ENCODE measurements at places on chromosomes 13 and 19. TPM values are rescaled to one million over a fixed set of nuclear protein-coding genes. Genes with fewer than 3 reads are reported as not detected.

ZNF610 gene
- 3.3 TPM for total RNA-seq

RASIP1 gene
- not detected for total RNA-seq

FCGBP gene
- total RNA-seq = 0.33 TPM

LRRC4B gene
- 33.4 TPM for total RNA-seq

ALOX5AP gene
- 0.93 TPM for total RNA-seq

MAG gene
- not detected for total RNA-seq

RFX1 gene
- total RNA-seq = 3.3 TPM

ZNF486 gene
- 0.40 TPM for total RNA-seq

GDF15 gene
- 34.1 TPM for total RNA-seq

GRCh38 chr13:37226971-37227370 is 121.5 kb upstream of the CSNK1A1L start:
- no peak for ATAC-seq

DNA sequence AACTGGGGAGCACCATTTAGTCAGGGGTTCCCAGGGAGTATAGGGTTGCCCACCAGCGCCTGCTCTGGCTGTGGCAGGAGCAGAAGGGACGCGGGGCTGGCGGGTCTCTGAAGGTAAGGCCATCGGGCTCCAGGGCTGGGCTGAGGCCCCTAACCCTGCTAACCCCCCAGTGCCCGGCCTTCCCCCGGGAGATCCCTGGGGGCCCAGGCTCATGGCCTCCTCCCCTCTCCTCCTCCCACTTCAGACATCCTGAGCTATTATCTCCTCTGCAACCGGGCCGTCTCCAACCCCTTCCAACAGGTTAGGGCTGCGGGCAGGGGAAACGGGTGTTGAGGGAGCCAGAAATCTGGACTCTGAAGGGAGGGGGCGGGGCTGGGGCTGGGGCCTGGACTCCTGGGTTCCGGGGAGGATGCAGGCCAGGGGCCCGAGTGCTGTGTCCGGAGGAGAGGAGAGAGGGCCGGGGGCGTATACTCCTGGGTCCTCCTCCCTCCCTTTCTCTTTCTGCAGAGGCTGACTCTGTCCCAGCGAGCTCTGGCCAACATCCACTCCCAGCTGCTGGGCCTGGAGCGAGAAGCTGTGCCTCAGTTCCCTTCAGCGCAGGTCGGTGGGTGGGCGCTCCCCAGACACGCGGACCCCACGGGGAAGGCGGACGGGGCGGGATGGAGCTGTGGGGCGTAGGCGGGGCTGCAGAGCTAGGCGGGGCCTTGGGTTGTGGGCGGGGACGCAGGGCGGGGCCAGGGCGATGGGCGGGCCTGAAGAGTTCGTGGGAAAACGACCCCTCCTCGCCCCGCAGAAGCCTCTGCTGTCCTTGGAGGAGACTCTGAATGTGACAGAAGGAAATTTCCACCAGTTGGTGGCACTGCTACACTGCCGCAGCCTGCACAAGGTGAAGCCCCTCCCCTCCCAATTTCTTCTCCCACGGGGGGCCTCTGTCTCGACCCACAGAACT is 15.3 kb downstream of the TTYH1 start:
- ATAC-seq = peak; percentile 79

GRCh38 chr19:52646571-52647217 is 8.5 kb upstream of the ZNF83 start:
- ATAC-seq = no peak

GRCh38 chr19:18417250-18418028 is 1.8 kb upstream of the SSBP4 start:
- ATAC-seq = peak; percentile 51

DNA sequence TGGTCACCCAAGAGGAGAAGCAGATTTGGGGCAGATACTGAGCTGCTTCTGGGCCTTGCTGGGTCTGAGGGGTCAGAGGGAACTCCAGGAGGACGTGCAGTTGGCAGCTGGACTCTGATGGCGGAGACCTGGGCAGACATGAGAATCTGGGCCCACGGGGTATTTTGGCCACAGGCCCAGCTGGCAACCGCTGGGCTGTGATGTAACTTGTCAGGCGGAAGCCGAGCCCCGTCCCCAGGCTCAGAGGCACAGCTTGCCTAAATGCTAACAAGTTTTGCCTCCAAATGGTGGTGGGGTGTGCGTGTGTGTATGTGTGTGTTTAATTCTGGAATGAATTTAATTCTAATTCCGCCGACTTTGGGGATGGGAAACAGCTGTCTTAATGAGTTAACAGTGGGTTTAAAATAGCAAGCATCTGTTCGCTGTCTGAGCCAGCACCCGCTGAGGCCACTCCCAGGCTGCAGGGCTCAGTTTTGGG is 11.6 kb downstream of the ZNRF4 start:
- no peak for ATAC-seq

DNA sequence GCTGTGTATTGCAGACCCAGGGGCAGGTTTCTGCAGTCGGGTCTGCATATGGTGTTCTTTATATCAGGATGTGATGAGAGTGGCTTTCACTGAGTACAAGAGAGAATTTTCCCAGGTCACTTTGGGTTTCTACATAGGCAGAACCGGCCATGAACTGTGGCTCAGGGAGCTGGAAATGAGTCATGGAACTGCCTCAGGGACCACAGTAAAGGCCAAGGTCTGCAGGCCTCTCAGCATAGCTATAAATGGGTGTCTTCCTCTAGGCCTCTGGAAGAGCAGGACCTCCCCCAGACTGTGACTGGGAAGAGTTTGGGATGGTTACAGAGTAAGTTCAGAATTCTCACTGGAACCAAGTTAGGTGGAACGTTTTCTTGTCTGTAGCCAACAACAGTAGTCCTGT is 51.8 kb upstream of the ZNF681 start:
- ATAC-seq = no peak

GRCh38 chr19:45809643-45810159 is 5.4 kb downstream of the RSPH6A start:
- peak; percentile 18 for ATAC-seq

DNA sequence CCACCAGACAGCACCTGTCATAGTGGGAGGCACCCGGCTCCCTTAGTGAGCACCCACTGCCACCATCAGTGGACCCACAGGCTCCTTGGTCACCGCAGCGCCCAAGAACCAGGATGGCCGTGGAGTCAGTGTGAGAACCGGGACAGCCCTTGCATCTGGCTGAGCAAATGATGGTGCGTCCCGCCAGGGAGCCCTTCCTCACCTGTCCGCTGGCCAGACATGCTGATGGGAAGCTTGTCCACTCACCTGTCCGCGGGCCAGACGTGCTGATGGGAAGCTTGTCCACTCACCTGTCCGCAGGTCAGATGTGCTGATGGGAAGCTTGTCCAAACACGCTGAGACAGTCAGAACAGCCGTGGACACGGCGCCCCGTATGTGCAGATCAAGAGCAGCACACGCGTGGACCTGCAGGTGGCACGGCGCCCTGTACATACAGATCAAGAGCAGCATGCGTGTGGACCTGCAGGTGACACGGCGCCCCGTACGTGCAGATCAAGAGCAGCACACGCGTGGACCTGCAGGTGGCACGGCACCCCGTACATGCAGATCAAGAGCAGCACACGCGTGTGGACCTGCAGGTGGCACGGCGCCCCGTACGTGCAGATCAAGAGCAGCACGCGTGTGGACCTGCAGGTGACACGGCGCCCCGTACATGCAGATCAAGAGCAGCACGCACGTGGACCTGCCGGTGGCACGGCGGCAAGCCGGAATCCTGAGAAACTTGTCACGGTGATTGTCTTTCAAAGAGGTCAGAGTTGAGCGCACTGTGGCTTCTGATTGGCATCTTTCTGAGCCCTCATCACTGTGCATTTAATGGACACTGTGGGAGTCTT is 40.7 kb upstream of the DCUN1D2 start:
- no peak for ATAC-seq

GRCh38 chr13:74575729-74576125 is 441.5 kb upstream of the KLF12 start:
- ATAC-seq = peak; percentile 94

DNA sequence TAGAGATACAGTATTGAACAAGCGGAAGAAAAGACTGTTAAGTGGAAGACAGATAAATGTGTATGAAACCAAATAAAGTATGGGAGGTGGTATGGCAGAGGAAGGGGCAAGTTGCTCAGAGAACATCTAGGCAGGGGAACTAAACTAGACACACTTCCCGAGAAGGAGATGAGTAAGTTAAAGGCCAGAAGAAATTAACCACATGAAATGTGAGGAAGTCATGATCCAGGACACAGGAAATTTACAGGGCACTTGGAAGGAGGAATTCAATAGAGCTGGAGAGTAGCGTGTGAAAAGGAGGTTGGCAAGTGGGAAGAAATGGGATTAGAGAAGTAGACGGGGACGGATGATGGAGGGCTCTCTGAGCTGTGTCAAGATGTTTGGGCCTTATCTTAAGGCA is 208.8 kb downstream of the COG6 start:
- no peak for ATAC-seq
